Stimulated activated CD4-positive, alpha-beta T cell treated with anti-CD3 and anti-CD28 coated beads, Interleukin-12 subunit alpha, Interleukin-12 subunit beta, amount 100 ng/mL, for 48 hours (primary cell): ENCODE measurements at places on chromosomes 4 and X.

GRCh38 chr4:189285377-189285776 is 655.3 kb upstream of the FRG1 start:
- DNase-seq: no peak

DNA sequence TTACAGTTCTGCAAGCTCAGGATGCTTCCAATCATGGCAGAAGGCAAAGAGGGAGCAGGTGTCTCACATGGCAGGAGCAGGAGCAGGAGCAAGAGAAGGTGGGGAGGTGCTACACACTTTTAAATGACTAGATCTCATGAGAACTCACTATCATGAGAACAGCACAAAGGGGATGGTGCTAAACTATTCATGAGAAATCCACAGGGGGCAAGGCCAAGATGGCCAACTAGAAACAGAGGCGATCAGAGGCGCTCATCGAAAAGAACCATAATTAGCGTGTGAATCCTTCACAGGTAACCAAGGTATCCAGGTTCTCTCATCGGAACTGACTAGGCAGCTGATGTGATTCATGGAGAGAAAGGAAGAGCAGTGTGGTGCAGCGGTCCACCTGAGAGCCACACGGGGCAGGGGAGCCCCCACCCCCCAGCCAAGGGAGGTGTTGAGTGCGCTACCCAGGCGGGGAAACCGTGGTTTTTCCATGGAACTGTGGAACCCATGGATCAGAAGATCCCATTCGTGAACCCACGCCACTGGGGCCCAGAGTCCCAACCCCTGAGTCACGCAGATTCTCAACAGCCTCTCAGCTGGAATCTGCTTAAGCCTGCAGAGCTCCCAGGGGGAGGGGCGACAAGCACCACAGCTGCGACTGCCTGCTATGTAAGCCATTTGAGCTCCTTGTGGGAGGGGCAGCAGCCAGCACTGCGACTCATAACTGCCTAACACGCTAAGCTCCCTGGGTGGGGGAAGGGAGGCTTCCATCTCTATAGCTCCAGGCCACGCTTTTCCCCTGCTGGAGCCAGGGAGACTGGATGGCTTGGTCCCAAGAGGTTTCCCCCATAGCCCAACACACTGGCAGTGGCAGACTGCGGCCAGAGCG is 46.7 kb downstream of the FGF16 start:
- no peak for DNase-seq

GRCh38 chrX:33149580-33149979 is 61.8 kb downstream of the DMD start:
- DNase-seq: no peak

- no peak for DNase-seq
These were observed 223.0 kb downstream of the TACR3 start for GRCh38 chr4:103496800-103497199.

- DNase-seq: no peak
These were observed 1081.8 kb upstream of the GRID2 start for GRCh38 chr4:91222014-91222413.

DNA sequence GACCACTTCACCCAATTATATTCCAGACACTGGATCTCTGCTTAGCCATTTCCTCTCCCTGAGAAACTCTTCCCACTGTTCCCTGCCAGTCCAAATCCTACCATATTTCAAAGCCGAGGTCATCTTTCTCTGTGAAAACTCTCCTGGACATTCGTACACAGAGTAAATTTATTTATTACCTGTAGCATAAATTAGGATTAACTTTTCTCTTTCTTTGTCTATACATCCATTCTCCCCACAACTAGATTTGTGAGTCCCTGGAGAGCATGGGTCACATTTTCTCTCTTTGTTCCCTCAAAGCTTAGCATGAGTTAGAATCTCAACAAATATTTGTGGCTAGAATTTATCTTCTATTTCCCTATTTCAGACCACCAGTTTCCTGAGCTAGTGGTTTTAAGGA is 27.8 kb upstream of the SMIM10 start:
- no peak for DNase-seq

- peak; percentile 12 for DNase-seq
These were observed 128.5 kb upstream of the ARX start for GRCh38 chrX:25144043-25144940.

- DNase-seq: no peak
These were observed 31.0 kb upstream of the FGG start for GRCh38 chr4:154643493-154643892.

DNA sequence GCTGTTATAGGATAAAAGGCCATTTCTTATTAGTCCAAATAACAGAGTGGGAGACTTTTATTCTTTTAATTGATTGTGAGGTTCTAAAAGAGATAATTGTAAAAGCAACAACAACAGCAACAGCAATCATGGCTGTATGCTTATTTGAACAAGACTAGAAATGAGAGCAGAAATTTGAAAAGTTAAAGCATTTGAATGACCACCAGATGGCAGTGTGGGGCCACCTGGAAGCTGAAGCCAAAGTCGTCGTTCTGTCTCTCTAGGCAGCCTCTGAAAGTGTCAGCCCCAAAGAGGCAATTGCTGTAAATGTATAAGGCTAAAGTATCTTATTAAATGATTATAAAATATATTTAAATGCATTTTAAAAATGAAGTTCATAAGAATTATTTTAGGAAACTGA is 42.2 kb downstream of the SH2D1A start:
- peak; percentile 24 for DNase-seq

DNA sequence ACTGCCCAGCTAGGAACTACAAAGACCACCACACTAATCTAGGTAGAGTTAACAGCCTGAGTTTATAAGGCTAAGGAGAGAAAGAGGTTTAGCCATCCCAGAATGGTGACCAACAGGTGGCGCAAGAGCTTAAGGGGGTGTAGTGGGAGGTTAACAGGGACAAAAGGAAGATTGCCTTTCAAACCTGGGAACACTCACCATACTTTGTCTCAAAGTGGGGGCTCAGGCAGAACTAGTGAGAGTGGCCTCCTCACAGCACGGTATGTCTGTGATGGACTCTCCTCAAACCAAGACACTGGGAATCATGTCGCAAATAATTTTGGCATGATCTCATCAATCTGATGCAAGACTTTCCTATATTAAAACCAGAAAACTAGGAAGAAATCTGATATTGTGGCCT is 23.4 kb downstream of the CCNI start:
- DNase-seq: peak; percentile 49

GRCh38 chr4:102431608-102431961 is 69.6 kb upstream of the NFKB1 start:
- DNase-seq: no peak

DNA sequence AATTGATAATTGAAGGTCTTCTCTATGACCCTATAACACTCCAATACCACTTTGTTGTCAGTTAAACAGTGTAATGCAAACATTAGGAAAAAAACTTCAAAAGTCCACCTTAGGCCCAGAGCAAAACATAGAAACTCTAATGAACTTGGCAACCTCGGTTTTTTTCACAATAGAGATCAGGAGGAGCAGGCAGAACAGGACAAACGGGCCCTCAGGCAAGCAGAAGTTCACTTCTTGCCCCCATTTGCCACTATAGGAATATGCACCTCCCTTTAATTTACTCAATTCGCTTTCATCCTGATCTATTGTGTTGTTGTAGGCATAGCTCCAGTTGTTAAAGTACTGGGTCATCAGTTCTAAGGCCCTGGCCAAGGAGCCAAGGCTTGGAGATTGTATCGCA is 18.2 kb downstream of the ACOX3 start:
- no peak for DNase-seq

DNA sequence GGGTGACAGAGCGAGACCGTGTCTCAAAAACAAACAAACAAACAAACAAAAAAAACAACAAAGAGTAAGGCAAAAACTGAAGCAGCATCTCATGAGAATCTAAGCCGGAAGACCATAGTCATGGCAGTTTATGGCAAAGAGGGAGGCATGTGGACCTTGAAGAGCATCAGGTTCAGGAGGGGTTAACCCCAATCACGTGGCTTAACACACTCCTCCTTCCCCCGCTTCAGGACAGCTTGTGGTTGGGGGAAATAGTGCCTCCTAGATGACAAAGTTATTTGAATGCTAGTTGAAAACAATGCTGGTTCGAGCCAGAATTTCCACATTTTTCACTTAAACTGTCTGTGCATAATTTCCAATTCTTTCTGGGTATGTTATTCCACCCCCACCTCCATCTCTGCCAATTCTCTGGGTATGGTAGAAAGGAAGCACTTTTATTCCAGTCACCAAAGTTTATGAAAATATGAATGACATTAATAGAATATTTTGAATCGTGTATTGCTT is 11.7 kb upstream of the MAP7D3 start:
- DNase-seq: no peak

DNA sequence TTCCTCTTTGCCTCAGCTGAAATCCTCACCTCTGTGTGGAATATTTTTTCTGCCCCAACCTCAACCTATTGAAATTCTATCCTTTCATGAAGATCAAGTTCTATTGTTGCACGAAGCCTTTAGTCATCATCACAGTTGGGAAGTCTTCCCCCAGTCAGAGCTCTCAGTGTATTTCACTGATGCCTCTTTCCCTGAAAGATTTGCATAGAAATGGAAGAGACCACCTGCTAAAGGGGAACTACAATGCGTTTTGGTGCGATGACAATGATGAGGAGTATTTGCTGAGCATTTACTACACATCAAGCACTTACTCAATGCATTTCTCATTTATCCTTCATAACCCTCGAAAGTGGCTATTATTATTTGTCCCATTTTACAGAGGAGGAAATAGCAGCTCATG is 151.2 kb upstream of the KLF3 start:
- no peak for DNase-seq

DNA sequence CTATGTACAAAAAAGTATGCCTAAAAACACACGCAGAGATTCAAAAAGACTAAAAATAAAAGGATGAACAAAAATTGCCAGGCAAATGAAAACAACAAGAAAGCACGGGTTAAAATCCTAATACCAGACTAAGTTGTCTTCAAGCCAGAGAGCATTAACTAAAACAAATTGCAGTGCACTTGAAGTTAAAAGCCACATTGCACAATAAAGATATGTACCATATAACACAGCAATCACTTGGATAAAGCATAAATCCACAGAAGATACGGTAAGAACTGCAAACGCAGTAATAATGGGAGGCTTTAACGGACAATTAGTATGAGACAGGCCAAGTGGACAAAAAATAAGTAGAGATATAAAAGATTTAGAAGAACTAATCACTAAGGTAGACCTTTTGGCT is 14.9 kb downstream of the CCDC158 start:
- DNase-seq: no peak

DNA sequence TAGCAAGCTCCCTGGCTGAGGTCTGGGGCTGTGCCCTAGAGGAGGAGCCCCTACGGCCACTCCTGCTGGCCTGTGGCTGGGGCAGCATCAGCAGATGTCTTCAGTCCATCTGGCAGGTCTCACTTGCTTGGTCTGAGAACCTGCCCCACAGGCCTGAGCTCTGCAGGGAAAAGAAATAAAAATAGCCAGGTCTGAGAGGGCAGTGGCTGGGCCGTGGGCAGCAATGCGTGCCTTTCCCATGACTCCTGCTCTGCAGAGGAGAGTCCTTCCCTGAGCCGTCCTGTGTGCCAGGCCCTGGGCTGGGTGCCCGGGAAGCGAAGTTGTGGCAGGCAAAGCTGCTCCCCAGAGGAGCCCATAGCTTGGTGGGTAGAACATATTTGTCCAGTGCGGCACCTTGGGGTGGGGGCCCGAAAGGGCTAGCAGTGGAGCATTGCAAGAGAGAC is 11.3 kb upstream of the KIAA0232 start:
- DNase-seq: no peak

- no peak for DNase-seq
These were observed 30.0 kb upstream of the HUWE1 start for GRCh38 chrX:53716328-53717088.

DNA sequence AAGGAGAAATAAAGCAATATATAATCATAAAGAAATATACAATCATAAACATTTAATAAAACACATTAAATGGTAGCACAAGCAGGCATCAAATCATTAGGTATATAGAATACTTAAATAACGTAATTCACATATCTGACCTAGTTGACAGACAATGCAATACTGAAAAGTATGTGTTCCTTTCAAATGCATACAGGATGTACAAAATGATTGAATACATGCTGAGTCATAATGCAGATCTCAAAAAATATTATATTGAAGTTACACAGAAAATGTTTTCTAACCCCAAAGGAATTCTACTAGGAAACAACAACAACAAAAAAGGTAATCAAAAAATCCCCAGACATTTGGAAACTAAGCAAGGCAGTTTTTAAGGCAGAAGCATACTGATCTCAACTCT is 1072.0 kb upstream of the INTU start:
- DNase-seq: no peak

- DNase-seq: no peak
These were observed 8.2 kb downstream of the FANCB start for GRCh38 chrX:14864631-14865030.

DNA sequence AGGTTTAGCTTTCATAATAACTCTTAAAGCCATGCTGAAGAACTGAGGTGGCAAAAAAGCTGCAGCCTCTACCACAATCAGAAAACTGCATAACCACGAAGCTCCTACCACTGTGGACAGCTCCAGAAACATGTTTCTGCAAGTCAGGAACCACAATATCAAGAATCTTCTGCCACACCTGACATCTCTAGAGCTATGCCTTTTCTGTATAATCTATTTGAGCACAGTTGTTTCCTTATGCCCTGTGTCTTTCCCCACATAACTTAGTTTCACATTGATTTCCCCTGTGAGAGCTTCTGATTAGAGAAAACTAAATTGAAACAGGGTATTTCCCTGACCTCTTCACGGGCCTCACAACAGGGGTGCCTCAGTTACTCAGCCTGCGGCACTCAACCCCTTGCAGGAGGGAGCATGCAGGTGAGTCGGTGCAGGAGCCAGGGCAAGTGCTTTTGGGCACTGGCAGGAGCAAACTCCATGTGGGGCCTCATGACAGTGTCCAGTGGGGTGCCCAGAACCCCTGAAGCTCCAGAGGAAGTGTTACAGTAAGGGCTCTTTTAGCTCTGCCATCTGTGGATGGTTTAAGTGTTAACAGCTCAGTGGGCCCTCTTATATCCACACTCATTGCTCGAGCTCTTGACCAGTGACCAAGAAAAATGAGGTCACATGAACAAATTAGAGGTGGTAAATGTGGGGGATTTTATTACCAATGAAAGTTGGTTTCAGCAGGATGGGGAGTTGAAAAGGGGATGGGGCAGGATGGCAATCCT is 132.8 kb upstream of the BMP3 start:
- no peak for DNase-seq

GRCh38 chr4:7402526-7402925 is 32.2 kb downstream of the PSAPL1 start:
- no peak for DNase-seq

- DNase-seq: no peak
These were observed 63.6 kb downstream of the STARD8 start for GRCh38 chrX:68710870-68711576.

- DNase-seq: no peak
These were observed 128.2 kb downstream of the CBR4 start for GRCh38 chr4:168881781-168882420.

GRCh38 chr4:70734971-70735370 is 13.2 kb downstream of the RUFY3 start:
- no peak for DNase-seq

DNA sequence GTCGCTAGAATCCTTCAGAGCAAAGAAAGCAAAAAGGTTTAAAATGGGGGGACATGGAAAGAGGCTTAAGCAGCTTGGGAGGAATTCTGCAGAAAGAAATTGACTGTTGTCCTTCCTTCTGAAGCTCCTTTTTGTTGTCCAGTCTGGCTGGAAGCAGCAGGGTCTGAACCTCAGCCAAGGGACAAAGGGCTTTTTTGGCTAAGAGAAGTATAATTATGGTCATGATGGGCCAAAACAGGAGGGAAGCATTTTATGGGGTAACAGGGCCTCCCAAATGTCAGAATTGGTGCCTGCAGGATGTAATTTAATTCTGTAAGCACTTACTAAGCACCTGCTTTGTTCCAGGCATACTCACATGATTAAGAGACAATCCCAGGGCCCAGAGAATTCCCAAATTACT is 74.2 kb upstream of the CPEB2 start:
- no peak for DNase-seq
